NCI-H446 (cell line): ENCODE measurements at places on chromosomes 3 and 15.
A peak's percentile ranks its signal among the peaks of the same experiment; 100 is the strongest.

- DNase-seq = no peak
These were observed 22.5 kb downstream of the SLC6A20 start for GRCh38 chr3:45773714-45774449.

DNA sequence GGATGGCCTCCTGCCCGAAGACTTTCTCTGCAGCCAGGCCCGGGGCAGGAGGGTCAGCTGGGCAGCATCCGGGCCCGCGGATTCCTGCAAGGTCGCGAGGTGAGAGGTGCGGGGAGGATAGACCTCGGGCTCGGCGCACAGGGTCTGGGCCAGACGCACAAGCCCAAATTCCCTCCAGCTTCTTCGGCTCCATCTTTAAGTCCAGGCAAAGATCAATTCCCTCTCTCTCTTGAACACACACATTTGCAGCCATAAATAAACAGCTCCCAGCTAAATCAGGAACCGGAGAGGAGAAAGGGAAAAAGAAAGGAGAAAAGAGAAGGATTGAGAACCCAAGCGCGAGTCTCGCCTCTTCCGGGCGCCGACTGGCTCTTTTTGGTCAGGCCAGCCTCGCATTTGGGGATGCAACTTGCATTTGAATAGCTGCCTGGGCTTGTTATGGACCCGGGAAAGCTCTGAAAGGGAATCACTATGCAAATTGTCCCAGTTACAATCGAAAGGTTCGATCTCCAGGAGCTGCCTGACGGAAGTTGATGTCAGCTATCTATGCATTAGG is 14.5 kb upstream of the ONECUT1 start:
- no peak for DNase-seq

DNA sequence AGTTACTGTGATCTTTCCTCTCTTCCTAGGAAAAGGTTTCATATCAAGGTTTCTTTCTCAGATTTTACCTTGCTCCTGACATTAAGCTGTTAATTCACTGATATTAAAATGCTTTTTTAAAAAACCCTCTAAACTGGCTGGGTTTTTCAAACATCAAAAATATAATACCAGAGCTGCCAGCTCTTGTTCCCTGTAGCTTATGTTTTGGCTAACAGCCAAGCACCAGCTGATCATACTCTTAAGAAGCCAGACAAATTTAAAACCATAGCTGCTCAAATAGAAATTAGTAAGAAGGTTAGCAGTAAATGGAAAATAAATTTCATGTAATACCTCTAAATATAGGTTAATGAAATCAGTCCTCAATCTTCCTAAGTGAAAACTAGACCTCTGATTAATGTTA is 657.5 kb downstream of the GRM7 start:
- no peak for DNase-seq

GRCh38 chr3:148930752-148931151 is 60.6 kb upstream of the GYG1 start:
- no peak for DNase-seq

DNA sequence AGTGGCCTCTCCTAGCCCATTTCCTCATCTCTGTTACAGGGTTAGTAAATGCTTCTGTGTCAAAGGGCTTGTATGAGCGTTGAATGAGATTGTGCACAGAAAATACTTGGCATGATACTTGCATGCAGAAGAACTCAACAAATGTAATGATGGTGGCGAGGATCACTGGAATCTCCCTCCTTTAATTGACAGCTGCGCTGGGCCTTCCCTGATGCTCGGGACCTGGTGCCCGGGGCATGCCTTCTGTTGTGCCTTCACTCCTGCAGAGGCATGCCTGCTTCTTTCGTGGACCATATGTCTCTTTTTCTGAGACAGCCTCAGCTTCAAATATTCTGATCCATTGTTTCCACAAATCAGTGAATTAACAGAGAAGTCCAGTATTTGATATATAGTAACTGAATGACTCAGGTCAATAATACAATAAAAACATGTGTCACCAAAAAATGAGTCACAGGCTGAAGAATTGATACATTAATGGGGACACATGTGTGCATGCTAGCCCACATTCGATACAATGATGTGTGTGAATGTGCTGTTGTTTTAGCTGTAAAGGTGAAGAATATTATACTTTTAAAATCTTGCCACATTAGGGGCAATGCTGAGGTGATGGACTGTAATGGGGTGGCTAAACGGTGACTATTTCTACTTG is 243.3 kb upstream of the TBL1XR1 start:
- DNase-seq = peak; percentile 81

DNA sequence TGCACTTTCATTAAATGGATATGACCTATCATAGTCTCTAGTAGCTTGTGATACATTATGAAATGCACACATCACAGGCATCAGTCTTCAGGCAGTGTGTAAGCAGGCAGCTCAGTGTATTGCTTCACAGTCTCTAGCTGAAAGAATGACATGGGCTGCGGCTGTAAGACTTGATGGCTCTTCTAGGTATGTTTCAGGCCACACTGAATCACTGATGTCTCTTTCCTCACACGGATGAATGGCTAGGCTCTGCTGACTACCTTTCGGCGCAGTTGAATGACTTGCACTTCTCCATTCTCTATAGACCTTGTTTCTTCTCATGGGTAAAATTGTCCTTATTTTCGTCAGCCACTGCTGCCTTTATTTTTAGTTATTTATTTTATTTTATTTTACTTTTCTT is 15.4 kb downstream of the APH1B start:
- no peak for DNase-seq

DNA sequence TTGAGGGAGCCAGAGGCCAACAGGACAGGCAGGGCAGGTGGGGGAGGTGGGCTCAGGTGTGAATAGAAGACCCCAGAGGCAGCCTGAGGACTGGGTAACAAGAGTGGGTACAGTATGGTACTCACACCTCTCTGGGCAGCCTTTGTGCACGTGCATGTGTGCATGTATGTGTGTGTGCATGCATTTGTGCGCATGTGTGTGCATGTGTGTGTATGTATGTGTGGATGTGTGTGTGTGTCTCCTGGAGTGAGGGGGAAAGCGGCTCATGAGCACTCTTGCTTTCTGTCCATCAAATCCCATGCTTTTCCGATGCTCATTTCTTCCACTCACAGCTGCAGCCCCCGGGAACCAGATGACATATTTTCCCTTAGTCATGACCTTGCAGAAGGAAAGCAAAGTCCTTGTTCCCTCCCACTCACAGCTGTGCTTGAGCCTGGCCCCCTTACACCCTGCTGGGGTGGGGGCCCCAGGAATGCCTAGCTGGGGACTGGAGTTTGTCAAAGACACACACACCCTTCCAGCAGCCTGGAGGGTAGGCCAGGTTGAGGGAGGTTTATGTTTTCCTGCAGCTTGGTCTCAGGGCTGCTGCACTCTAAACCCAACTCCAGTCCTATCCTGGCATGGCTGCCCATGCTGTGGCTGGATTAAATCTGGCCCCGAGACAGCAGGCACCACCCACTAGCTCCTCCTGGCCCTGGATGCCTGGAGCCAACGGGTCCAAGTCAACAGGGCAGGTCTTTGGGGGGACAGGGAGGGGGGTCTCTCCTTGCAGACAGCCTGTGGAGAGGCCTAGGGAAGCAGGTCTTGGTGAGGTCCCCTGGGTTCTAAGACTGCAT is 22.5 kb downstream of the CCDC33 start:
- DNase-seq = peak; percentile 54

- no peak for DNase-seq
These were observed 4.0 kb downstream of the TNK2 start for GRCh38 chr3:195904368-195904767.

DNA sequence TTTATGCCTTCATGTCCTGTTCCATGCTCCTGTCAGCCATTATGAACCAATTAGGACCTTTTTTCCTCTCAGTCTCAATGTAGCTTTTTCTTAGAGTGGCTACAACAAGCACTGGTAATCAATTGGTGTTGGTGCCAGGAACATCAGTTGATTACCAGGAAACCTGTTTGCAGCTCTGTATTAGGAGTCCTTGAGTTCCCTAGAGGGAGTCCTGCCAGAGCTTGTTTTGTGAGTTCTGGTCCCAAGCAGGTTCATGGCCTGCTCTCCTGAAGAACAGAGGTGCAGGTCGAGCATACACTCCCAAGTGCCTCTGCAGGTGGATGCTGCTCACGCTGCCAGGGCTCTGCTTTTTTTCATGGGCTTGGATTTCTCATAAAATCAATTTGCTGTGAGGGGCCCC is 137.9 kb upstream of the PRR23C start:
- DNase-seq = no peak
